ENCODE measurements at places on chromosomes 7 and 10.
A peak's percentile ranks its signal among the peaks of the same experiment; 100 is the strongest.

GRCh38 chr10:124429576-124429975, 10.9 kb upstream of the OAT start:
- DNase-seq, result no peak

- peak; percentile 73 for DNase-seq
Observed at GRCh38 chr10:125822878-125823662, at the start of the genes BCCIP and UROS. BCCIP (plus strand) TSS chr10:125823546; CDS start chr10:125823558, 12 bp downstream. UROS (minus strand) TSS chr10:125823258; CDS start chr10:125816499, 6,759 bp downstream.

GRCh38 chr7:134059921-134060320, 67.2 kb upstream of the LRGUK start:
- no peak for DNase-seq

- DNase-seq, result no peak
Observed at GRCh38 chr7:139118805-139119485, 9.4 kb upstream of the ZC3HAV1 start.

GRCh38 chr10:26310361-26310760, 93.8 kb downstream of the GAD2 start:
- no peak for DNase-seq

GRCh38 chr10:6525599-6526165, 54.4 kb downstream of the PRKCQ start:
- DNase-seq, result no peak

DNA sequence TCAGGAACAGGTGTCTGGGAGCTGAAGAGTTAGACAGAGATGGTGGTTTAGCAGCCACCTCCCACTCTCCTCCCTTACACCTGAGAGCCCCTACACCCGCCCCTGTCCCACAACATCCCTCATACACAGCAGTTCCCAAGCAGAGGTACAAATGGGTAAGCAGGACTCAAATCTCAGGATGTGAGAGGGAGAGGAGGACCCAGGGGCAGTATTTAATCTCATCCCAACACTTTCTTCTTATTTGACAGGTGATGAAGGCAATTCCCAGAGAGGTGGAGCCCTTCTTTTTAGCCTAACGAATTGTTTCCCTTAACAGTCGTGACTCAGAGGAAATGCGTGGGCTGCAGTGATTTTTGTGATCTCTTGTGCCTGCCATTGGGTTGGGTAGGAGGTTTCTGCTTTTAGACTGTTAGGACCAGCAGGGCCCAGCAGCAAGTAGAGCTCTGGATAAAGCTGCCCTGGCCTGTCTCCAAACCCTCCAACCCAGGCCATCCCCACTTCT, 191.3 kb downstream of the HECW1 start:
- peak; percentile 26 for DNase-seq

All from stimulated activated CD4-positive, alpha-beta T cell treated with anti-CD3 and anti-CD28 coated beads, TNF-alpha, amount 100 ng/mL, for 48 hours (primary cell).